ENCODE measurements at places on chromosomes 11 and 22.
A peak's percentile ranks its signal among the peaks of the same experiment; 100 is the strongest.

- H3K27me3 ChIP-seq = no peaks in the 10 kb centered on the region
- no peak overlapping the region for H3K27ac ChIP-seq
- DNase-seq = peak; percentile 43
- H3K4me3 ChIP-seq = no peak overlapping the region
Measured at GRCh38 chr11:134385774-134386565, 26.1 kb downstream of the B3GAT1 start.

DNA sequence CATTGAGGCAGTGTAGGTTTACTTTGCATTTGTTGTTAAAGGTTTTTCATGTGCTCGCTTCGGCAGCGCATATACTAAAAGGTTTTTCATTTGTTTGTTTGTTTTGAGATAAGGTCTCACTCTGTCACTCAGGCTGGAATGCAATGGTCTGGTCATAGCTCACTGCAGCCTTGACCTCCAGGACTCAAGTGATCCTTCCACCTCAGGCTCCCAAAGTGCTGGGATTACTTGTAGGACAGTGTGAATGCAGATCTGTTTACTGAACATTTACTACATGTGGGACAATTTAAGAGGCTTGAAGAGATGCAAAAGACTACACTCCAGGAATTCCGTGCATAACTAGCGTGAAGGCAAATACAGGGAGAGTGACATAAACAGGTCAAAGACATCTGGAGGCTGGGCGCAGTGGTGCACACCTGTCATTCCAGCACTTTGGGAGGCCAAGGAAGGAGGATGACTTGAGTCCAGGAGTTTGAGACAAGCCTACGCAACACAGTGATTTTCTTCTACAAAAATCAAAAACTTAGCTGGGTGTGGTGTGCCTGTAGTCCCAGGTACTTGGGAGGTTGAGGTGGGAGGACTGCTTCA is 34.1 kb downstream of the YPEL1 start:
- no peak for DNase-seq
- no peak overlapping the region for H3K4me3 ChIP-seq
- H3K36me3 ChIP-seq = peaks cover 78% of the 10 kb centered on the region
- no peaks in the 10 kb centered on the region for H3K4me1 ChIP-seq
- no peaks in the 10 kb centered on the region for H3K27me3 ChIP-seq
- H3K27ac ChIP-seq = no peak overlapping the region

DNA sequence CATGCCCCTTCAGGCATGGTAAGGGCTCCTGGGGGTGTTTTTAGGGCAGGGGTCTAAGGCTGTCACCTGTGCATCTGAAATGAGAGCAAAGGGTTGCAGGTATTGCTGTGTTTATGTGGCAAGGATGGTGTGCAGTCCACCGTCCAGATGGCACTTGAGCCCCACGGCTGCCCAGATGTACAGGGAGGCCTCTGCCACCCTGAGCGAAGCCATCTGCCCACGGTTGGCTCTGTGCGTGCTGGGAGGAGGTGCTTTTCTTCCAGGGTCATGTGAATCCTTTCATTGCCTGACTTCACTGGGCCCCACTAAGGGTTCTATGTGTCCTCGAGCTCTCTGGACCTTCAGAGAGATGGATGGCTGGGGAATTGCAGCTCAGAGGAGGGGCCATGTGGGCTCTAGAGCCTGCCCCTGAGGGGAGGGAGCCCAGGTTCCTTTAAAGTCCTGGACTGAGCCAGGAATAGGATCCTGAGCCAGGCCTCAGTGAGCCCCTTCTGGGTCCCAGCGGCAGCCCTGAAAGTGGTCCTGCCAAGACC is 89.9 kb downstream of the CTTN start:
- H3K27ac ChIP-seq = no peak overlapping the region
- H3K4me1 ChIP-seq = no peaks in the 10 kb centered on the region
- H3K4me3 ChIP-seq = no peak overlapping the region
- no peaks in the 10 kb centered on the region for H3K27me3 ChIP-seq
- H3K36me3 ChIP-seq = no peaks in the 10 kb centered on the region

- no peak for DNase-seq
- H3K4me1 ChIP-seq = no peaks in the 10 kb centered on the region
- H3K4me3 ChIP-seq = no peak overlapping the region
- no peak overlapping the region for H3K27ac ChIP-seq
- H3K27me3 ChIP-seq = no peaks in the 10 kb centered on the region
Measured at GRCh38 chr11:107707807-107708206, 4.0 kb downstream of the SLN start.

GRCh38 chr11:133801356-133801755 is 44.0 kb downstream of the SPATA19 start:
- no peaks in the 10 kb centered on the region for H3K4me1 ChIP-seq
- H3K27me3 ChIP-seq = no peaks in the 10 kb centered on the region

- no peaks in the 10 kb centered on the region for H3K27me3 ChIP-seq
- no peak for DNase-seq
- H3K4me3 ChIP-seq = no peak overlapping the region
- peaks cover 21% of the 10 kb centered on the region for H3K4me1 ChIP-seq
- no peaks in the 10 kb centered on the region for H3K36me3 ChIP-seq
Measured at GRCh38 chr11:96278039-96278897, 64.7 kb downstream of the MAML2 start.

- H3K36me3 ChIP-seq = no peaks in the 10 kb centered on the region
- no peak overlapping the region for H3K4me3 ChIP-seq
- H3K4me1 ChIP-seq = no peaks in the 10 kb centered on the region
Measured at GRCh38 chr11:103798026-103798425, 238.4 kb upstream of the DDI1 start.

DNA sequence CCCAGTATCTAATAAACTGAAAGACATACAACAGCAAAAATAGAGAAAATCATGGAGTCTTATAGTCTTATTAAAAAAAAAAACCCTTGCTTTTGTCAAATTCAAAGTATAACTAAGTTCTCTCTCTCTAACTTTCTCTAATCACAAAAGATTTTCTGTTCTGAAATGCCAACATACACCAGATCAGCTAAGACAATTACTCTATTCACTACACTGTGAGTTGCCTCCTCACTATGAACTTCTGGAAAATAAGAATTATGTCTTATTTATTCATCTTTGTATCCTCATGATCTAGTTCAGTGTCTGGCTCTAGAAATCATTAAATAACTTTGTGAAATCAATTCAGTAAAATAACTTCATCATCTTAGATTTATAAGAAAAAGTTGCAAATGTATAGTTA is 12.7 kb downstream of the FAM76B start:
- H3K4me3 ChIP-seq = no peak overlapping the region
- no peak overlapping the region for H3K27ac ChIP-seq
- DNase-seq = no peak
- no peaks in the 10 kb centered on the region for H3K27me3 ChIP-seq
- H3K36me3 ChIP-seq = peaks cover 67% of the 10 kb centered on the region

- no peak for DNase-seq
- H3K27me3 ChIP-seq = no peaks in the 10 kb centered on the region
- H3K4me1 ChIP-seq = no peaks in the 10 kb centered on the region
- H3K36me3 ChIP-seq = peaks cover 88% of the 10 kb centered on the region
Measured at GRCh38 chr11:3107608-3108182, 50.5 kb upstream of the CARS1 start.

DNA sequence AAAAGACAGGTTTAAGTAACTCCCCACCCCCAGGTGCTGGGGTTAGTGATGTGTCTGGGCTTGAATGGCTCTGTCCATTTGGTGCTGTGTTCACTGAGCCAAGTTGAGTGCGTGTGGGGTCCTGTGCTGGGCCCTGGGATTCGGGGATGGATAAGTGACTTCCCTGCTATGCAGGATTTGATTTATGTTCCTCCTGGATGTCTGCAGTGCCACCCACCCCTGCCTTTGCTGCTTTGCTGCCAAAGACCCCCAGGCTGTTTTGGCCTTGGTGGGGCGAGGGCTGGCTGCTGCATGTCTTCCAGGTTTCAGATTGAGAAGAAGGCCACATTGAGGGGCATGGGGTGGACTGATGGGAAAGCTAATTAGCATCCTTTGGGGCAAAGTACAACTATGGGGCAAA is 77.9 kb upstream of the PARVG start:
- no peak overlapping the region for H3K4me3 ChIP-seq
- no peaks in the 10 kb centered on the region for H3K36me3 ChIP-seq
- H3K4me1 ChIP-seq = no peaks in the 10 kb centered on the region
- DNase-seq = no peak
- H3K27ac ChIP-seq = no peak overlapping the region

GRCh38 chr11:17135916-17136683 is 58.6 kb upstream of the RPS13 start:
- peaks cover 6% of the 10 kb centered on the region for H3K36me3 ChIP-seq
- no peak for DNase-seq
- no peak overlapping the region for H3K4me3 ChIP-seq
- no peaks in the 10 kb centered on the region for H3K4me1 ChIP-seq

DNA sequence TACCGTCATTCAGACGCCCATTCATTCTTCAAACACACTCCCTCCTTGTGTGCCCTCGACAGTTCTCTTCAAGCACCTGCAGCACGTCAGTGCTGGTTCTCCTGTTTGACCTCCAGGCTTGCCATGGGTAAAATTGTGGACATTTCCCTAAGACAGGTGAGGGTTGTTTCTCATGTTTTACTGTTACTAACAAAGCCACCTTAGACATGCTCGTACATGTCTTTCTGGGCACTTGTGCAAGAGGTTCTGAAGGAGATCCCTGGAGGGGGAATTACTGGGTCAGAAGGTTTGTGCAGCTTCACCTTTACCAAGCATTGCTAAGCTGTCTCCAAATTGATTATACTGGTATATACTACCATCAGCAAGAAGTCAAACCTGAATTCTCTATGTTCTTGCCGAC is 189.7 kb upstream of the TMEM45B start:
- H3K4me1 ChIP-seq = no peaks in the 10 kb centered on the region
- DNase-seq = no peak
- no peak overlapping the region for H3K4me3 ChIP-seq
- no peaks in the 10 kb centered on the region for H3K36me3 ChIP-seq
- H3K27me3 ChIP-seq = no peaks in the 10 kb centered on the region

- no peak for DNase-seq
- H3K27me3 ChIP-seq = no peaks in the 10 kb centered on the region
- peaks cover 22% of the 10 kb centered on the region for H3K36me3 ChIP-seq
- H3K4me1 ChIP-seq = peaks cover 35% of the 10 kb centered on the region
Measured at GRCh38 chr11:119100246-119100970, 1.2 kb downstream of the DPAGT1 start.

DNA sequence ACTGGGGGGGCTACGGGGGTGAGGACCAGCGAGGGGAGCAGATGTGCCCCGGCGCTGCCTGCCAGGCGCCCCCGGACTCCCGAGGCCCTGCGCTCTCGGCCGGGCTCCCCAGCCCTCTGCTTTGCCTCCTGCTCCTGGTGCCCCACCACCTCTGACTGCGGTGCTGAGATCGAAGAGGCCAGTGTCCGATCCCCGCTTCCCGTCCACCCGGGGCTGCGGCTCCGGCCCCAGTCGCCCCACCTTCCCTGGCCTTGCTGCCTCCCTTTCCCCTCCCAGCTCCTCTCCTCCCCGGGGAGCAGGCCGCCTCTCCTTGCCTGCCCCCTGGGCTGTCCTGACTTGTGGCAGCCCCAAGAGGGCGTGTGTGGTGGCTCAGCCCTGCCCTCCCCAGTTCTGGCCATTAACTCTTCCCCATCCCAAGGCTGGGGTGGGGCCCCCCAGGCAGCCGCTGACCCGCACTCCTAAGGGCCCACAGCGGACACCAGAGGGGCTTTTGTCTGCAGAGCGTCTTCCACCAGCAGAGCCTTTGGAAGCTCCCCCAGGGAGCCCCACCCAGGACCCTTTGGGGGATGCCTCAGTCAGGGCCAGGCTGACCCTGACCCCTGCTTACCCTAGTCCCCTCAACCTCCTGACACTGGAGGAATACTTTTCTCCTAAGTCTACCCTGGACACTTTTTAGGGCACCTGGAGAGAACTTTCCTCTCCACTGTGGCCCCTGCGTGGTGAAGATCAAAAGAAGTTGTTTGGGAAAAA is 16.6 kb downstream of the RTN4RL2 start:
- DNase-seq = no peak
- H3K36me3 ChIP-seq = no peaks in the 10 kb centered on the region
- peaks cover 77% of the 10 kb centered on the region for H3K27me3 ChIP-seq
